ENCODE measurements at places on chromosomes 2 and 18.

DNA sequence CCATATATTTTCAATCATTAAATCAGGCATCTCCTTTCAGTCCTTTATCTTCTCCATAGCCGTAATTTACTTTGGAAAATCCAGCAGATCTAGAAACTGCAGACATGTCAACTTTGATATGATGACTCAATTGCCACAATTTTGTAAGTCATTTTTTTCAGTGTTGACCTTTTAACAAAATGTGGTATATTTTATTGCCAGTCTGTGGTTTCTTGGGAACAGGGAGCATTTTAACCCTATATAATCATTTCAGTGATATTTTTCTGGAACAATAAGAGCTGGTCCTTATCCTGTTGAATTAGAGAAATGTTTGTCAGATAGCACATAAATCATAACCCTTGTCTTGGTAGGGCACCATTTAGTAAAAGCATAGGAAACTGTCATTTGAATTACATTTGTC, 90.9 kb upstream of the UBXN4 start:
- DNase-seq = no peak

GRCh38 chr2:173513107-173513727, 158.5 kb downstream of the CDCA7 start:
- no peak for DNase-seq

- DNase-seq = no peak
Observed at GRCh38 chr2:205738117-205738968, 56.0 kb downstream of the NRP2 start.

DNA sequence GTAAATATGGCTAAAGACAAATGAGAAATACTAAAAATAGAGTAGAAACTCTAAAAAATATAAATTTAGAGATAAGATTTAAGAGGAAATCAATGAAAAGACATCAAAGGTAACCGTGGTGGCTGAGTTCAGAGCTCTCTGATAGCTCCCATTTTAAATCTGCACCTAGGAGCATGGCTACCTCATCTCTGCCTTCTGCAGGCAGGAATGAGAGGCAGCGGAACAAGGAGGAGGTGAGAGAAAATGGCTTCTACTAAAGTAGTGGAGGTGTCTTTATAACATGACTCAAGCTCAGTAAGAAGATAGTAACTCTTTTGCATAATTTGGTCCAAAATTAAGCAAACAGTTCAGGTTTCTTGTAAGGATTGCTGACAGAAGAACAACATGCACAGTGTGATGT, 758.7 kb upstream of the FSHR start:
- no peak for DNase-seq

DNA sequence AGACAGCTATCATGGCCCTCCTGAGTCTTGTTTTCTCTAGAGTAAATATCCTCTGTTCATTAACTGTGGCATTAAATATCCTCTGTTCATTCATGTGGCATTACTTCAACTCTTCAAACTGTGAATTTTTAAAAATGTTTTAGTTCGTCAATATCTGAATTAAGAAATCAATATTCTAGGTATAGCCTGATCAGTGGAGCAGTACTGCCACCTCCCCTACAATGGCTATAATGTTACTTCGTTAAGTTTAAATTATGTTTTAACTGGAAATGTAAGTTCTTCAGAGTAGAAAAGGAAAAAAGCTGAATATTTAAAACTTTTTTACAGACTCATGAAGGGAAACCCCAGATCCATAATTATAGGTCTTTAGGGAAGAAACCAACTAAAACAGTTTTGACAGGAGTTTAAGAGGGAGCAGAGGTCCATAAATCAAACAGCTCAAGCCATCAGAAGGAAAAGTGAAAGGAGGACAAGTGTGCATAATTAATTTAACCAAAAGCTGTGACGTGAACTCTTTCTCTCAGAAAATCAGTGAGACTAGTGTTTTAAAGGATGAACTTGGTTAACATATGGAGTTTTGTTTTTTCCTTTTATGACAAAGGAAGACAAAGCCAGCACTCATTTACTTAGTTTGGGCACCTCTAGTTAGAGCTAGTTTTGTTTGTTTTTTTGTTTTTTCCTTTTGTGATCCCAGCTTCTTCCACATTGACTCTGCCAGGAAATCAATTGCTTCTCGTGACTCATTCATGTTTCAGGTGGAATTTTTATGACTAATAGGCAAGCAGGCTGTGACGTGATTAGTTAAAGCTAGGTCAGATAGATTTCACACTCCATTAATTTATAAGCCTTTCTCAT, 44.9 kb downstream of the RBBP8 start:
- no peak for DNase-seq

GRCh38 chr2:11373096-11373495, 28.7 kb upstream of the ROCK2 start:
- DNase-seq = no peak

DNA sequence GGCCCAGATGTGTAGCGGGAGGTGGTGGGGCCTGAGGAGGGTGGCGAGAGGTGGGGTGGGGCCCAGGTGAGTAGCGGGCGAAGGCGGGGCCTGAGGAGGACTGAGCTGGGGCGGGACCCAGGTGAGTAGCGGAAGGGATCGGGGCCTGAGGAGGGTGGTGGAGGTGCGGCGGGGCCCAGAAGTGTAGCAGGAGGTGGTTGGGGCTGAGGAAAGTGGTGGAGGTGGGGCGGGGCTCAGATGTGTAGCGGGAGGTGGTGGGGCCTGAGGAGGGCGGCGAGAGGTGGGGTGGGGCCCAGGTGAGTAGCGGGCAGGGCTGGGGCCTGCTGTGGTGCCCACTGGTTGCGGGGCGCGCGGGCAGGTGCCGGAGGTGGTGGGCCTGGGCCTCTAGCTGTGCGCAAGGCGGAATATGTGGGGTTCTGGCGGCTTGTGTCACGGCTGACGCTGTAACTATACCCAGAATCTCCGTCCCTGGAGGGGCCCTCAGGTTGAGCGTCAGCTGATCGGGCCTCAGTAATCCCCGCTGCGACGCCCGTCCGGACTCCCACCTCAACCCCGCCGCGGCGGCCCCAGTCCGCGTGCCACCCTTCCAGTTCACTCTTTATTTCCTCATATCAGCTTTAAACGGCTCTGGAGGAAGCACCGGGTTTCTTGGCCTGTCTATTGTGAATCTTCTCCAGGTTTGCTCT, 866 bp upstream of the SF3B6 start:
- DNase-seq = no peak

DNA sequence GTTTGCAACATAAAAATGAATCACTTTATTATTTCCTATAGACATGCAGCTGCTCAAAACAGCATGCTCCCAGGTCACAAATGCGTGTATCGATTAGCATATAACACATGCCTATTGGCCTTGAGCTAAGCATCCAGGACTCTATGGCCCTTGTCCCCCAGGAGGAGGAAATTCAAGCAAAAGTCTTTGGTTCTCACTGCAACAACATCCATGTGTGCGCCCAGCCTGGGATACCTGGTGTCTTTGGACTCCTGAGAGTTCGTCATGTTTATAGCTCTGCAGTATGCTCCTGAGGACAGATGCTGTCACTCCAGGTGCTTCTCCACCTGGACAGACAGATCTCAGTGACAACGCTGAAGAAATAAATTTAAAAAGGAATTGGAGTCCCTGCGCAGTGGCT, 284.6 kb downstream of the PHLPP1 start:
- no peak for DNase-seq

- no peak for DNase-seq
Observed at GRCh38 chr2:236998758-236999157, 86.9 kb upstream of the COPS8 start.

DNA sequence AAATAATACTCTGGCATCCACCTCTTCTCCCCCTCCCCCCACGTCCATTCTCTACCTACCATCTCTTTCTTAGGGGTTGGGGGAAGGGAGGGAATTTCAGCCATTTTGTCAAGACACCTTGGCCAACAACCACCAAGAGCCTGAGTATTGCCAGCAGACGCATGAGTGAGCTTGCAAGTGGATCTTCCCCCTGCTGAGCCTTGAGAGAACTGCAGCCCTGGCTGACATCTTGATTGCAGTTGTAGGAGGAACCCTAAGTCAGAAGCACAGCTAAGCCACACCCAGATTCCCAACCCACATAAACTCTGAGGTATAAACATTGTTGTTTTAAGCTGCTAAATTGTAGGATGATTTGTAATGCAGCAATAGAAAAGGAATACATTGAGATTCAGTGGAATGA, 165.6 kb downstream of the TMEFF2 start:
- no peak for DNase-seq

DNA sequence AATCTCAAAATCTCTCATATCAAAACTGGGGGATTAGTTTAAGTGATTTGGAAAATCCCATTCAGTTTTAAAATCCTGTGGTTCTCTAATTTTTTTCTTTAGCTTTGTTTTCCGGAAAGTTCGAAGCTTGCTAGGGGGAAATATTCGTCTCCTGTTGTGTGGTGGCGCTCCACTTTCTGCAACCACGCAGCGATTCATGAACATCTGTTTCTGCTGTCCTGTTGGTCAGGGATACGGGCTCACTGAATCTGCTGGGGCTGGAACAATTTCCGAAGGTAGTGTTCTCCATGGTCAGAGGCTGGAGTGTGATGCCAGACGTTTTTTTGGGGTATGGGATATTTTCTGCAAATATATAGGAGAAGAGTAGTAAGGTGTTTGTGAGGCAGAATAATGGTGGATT, 66.1 kb downstream of the ACSL3 start:
- no peak for DNase-seq
